Progenitor cell of endocrine pancreas (in vitro differentiated cells): ENCODE measurements at places on chromosomes 1 and 21. TPM values are rescaled to one million over a fixed set of nuclear protein-coding genes. Genes with fewer than 3 reads are reported as not detected.

LHX8 gene
- 0.22 TPM in 1 of 2 replicates, not detected in the other for total RNA-seq

AMY2A gene
- total RNA-seq: not detected in 2 replicates

LCE1B gene
- total RNA-seq: not detected in 2 replicates

LRRC8C gene
- 3.2 and 3.3 TPM in 2 replicates for total RNA-seq

CD53 gene
- total RNA-seq: not detected in 2 replicates

TNNT2 gene
- total RNA-seq: 1.9 and 2.3 TPM in 2 replicates

GUCA2A gene
- total RNA-seq: not detected in 2 replicates

PTAFR gene
- 0.19 and 0.27 TPM in 2 replicates for total RNA-seq

TTLL7 gene
- 106 and 117 TPM in 2 replicates for total RNA-seq

DIRAS3 gene
- total RNA-seq: 5.9 and 7.4 TPM in 2 replicates

TDRD5 gene
- 0.12 and 0.18 TPM in 2 replicates for total RNA-seq

LAD1 gene
- total RNA-seq: 35.3 and 38.0 TPM in 2 replicates

TP73 gene
- 2.2 and 2.4 TPM in 2 replicates for total RNA-seq
